Aorta (tissue), 5 donors: ENCODE measurements at places on chromosomes 3 and 15. TPM values are rescaled to one million over a fixed set of nuclear protein-coding genes. Genes with fewer than 3 reads are reported as not detected.

GRCh38 chr3:98827221-98827920 is 64.2 kb downstream of the ST3GAL6 start:
- DNase-seq = no peak

- DNase-seq = no peak
Observed at GRCh38 chr3:160049988-160050387, 61.4 kb downstream of the IL12A start.

- DNase-seq = no peak
Observed at GRCh38 chr15:82165948-82166376, 96.6 kb downstream of the EFL1 start.

Gene MPI
- 24.4 TPM for total RNA-seq

- no peak for DNase-seq
Observed at GRCh38 chr3:188844096-188844495, 327.7 kb upstream of the TPRG1 start.

DNA sequence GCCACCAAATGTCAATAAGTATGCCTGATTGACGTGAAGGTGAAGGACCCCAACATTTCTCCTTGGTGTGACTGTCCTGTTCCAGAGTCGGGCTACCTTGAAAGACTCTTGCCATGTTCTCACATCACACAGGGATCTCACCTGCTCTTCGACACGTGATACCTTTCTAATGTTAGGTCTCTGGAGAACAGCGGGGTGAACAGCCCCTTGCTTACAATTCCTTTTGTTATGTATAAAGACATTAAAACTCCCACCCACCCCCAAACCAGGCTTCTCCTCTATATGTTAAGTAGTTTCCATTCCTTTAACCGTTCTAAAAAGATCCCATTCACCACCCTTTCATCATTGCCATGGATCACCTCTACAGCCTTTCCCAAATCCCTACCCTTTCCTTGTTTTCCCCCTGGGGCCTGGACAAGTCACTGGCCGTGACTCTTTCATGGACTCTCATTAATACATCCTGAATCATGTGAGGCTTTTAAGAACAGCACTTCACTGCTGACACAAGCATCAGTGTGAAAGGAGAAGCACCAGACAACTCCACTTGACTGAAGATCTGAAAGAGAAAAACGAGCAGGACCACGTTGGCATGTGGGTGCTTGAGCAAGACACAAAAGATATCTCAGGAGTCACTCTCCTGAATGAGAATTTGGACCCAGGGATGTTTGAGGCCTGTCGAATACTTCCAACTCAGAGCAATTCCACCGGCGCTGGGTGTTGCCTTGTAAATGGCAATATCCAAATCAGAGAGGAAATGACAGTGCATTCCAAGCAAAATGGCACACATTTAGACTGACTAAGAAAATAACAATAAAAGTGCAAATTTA is 115.0 kb downstream of the FOXP1 start:
- no peak for DNase-seq

DNA sequence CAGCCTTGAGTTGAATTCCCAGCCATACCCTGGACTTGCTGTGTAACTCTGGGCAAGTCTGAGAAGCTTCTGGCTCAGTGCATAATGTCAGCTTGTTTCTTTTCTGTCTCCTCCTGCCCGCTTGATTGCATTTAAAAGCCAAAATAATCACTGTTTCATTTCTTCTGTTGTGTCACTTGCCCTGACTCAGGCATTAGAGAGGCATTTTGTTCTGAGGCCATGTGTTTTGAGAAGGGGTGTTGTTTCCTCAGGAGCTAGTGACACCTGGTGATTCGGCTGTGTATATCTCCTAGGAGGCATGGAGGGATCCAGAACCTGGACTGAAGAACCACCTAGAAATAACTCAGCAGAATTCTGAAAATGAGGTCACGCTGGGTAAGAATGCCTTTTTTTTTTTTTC is 16.0 kb downstream of the WDR73 start:
- DNase-seq = no peak

DNA sequence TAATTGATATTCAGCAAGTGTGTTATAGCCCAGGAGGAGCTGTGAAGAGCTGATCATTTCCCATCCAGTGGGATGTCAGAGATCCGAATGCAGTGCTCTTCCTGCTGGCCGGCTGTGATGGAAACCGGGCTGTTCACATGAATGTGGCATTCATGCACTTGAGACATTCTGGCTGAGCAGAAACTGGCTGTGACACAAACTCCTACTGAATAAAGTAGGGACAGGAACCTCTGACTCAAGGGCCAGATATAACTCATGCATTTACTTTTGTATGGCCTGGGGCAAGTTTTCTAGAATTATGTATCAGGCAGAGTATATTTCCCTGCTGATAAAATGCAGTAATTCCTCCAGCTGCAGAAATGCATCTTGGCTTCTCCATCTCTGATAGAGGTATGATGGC is 83.4 kb upstream of the FAM3D start:
- no peak for DNase-seq

DNA sequence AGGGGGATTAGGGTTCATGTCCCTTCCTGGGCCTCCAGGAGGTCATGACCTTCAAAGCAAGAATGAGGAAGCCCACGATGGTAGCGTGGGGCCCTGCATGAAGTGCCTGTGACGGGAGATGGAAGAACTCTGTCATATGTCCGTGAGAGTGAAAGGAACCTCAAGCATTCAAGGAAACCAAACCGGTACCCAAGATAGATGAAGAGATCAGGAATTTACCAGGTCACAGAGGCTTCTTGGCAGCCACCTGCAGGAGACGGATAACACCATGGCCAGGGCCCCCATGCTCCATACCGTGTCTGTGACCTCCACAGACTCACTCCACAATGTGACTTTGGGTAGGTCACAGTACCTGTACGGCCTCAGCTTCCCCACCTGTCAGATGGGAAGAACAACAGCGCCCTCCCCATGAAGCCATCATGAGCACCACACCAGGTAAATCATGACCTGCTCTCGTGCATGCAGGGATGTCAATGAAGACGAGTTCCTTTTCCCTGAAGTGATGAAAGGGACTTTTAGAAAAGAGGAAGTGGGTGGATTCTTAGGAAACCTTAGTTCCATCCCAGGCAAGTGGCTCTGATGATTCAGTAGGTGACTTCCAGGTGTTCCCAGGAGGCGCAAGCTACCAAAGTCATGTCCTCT is 23.3 kb upstream of the CYP11A1 start:
- no peak for DNase-seq

DNA sequence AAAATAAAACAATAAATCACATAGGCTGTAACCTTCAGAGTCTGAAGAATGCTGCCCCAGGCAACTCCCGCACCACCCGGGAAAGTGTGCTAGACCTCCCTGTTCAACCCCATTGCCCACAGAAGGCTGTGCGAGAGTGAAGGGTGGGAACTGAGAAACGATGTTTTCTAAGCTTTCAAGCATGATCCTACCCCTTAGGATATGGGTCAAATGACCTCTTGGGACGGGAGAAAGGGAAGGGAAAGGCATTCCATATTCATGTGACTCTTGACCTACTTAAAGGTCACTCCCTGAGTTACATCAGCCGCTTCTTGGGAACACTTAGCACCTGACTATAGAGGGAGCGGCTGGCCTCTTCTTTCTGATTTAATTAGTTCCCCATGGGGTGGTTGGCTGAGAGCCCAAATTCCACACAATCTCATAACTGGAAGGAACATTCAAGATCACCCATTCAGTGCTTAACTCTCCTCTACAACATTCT is 114.7 kb upstream of the SLC24A5 start:
- no peak for DNase-seq

- no peak for DNase-seq
Observed at GRCh38 chr15:60000824-60001609, 3.1 kb upstream of the FOXB1 start.

- no peak for DNase-seq
Observed at GRCh38 chr3:63706321-63707085, 54.0 kb downstream of the SNTN start.

Gene CCR5
- 5.7 TPM for total RNA-seq

GRCh38 chr3:57985176-57985983 is 22.8 kb upstream of the FLNB start:
- no peak for DNase-seq

GRCh38 chr3:37997342-37997741 is 6.8 kb downstream of the VILL start:
- DNase-seq = no peak

Gene C2CD4A
- 0.19 TPM for total RNA-seq

Gene KLHL6
- 4.6 TPM for total RNA-seq

- DNase-seq = no peak
Observed at GRCh38 chr3:194083637-194084224, 52.2 kb upstream of the HES1 start.

DNA sequence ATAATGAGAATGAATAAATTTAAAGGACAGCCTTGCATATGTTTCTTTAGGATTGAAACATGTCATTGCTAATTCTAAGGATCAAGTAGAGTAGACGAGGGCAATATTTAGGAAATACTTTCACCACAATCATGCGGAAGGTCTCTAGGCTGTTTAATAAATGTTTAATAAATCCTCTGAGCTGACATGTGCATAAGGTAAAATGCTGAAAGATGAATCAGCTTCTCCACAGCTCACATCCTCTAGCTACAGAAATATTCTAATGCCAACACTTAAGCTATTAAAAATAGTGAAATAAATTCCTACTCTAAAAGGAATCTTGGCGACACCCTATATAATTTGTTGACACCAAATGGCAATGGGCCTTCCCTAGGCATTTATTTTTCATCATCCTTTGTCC is 407.3 kb downstream of the TBL1XR1 start:
- no peak for DNase-seq

- no peak for DNase-seq
Observed at GRCh38 chr15:71185706-71186105, 70.4 kb downstream of the THSD4 start.

Gene TM2D3
- 54.6 TPM for total RNA-seq

- no peak for DNase-seq
Observed at GRCh38 chr3:40901298-40901697, 298.0 kb upstream of the CTNNB1 start.

- no peak for DNase-seq
Observed at GRCh38 chr3:58150130-58150809, 60.5 kb downstream of the DNASE1L3 start.

DNA sequence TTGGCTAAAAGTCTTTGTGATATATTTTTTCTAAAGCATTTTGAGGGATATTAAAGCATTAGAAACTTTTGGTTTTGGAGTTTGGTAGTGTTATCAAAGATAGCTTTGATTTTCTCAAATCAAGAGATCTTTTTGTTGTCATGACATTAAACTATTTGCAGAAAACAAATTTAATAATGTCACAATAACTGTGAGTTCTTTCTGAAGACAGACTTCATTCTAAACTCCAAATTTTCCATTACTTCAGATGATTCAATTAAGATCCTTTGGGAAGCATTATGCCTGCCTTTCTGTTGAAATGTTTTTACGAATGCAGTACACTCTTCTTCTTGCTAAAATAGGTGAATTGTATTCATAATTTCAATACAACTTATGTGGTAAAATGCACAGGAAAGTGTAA is 145.4 kb downstream of the ALCAM start:
- DNase-seq = no peak

Gene MOBP
- total RNA-seq = not detected

GRCh38 chr15:40279437-40280141 is 3.3 kb downstream of the ANKRD63 start:
- DNase-seq = peak; percentile 93

DNA sequence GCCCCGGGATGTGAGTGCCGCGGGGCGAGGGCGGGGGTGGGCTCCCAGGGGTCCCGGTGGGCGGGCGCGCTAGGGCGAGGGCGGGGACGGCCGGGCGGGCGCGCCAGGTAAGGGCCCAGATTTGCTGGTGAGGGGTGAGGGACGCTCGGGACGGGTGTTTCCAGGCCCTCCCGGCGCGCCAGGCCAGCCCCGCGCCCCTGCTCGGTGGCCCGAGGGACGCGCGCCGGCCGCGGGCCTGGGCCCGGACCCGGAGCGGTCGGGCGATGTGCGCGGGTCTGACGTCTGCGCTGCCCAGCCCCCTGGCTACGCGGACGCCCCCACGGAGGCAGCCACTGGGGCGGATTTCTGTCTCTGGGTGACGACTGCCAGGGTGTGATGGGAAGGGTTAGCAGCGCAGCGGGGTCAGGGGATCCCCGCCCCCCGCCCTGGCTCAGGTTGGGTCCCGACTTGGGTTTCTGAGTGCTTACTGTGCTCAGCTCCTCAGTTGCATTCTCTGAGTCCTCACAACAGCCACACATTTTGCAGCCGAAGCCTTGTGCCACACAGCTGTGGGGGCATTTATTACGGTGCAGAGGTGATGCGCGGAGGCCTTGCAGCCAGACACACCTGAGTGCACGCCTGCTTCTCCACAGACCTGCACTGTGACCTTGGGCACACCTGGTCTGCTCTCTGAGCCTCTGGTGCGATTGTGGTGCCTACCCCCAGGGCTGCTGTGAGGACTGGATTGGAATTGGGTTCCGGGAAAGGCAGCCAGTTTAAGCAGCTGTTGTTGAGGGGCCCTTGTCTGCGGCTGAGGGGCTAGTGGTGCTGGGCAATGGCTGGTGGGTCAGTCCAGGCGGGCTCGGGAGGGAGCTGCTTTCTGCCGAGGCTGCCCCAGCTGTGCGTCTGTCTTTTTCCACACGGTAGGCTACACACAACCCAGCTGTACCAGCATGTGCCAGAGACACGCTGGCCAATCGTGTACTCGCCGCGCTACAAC is 523 bp downstream of the HDAC11 start:
- peak; percentile 72 for DNase-seq

Gene CLDN1
- total RNA-seq = 4.5 TPM

DNA sequence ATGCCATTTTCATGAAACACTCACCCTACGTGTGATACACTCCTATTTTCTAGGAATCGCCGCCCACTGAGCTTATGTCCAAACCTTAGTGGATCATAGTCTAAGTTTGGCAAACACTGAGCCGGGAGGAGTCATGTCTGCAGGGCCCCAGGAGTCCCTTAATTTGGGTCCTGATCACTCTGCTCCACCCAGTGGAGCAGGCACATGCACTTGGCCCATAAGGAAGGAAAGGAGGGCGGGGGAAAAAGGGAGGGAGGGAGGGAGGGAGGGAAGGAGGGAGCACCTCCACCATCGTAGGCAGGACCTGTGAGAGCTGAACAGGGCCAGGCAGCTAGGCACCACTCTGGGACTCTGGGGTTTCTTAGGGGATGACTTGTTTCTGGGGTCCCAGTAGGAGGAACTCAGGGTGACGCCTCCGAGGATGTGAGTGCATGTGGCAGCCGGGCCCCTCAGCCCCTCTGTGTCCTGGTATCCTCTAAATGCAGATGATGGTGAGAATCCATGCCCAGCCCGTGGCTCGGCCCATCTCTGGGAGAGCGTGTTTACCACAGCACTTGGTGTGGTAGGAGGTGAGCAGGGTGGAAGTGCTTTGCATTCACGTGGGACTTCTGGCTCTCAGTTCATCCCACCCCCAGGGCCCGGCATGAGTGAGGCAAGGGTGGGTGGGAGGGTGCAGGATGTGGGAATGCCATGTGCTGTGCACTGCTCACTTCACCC is 109.4 kb downstream of the KLF13 start:
- DNase-seq = no peak

GRCh38 chr3:132444383-132444782 is 27.1 kb downstream of the DNAJC13 start:
- no peak for DNase-seq

Gene ISY1
- 30.3 TPM for total RNA-seq
